NCI-H187 treated with DMSO at 0.1 percent for 48 hours (cell line): ENCODE measurements at places on chromosomes 11 and 22.

GRCh38 chr11:116513894-116514293 is 258.9 kb downstream of the BUD13 start:
- no peak for DNase-seq

GRCh38 chr11:58573451-58574104 is 2.1 kb downstream of the LPXN start:
- DNase-seq, result no peak

DNA sequence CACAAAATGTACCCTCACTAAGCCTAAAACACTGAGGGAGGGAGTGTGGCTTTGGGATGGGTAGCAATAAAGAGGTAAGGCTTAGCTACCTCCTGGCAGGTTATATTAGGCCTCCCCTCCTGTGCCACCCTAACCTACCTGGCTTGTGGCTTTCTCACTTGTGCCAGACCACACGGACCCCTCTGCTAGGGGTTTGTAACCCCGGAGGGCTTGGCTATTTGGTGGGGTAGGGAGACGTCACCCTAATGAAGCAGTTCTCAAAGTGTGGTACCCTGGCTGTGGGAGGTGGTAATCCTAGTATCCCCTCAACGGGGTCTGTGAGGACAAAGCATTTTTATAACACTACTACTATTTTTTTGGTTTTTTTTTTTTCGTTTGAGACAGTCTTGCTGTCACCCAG is 9.0 kb upstream of the MCM5 start:
- DNase-seq, result no peak

DNA sequence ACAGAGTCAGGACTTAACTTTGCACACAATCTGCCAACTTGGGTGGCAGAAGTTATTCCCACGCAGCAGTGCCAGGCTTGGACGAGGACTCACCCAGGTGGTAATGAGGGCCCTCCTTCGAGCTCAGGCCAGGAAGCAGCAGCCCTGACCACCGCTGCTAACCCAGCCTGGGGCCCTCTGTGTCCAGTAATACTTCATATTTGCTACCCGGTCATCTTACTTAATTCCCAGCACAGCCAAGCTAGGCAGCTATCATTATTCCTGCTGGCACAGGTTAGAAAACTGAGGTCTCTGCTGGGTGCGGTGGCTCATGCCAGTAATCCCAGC is 15.4 kb upstream of the LRP5 start:
- no peak for DNase-seq

- DNase-seq, result no peak
Observed at GRCh38 chr22:48889209-48889830, 938.4 kb downstream of the BRD1 start.

DNA sequence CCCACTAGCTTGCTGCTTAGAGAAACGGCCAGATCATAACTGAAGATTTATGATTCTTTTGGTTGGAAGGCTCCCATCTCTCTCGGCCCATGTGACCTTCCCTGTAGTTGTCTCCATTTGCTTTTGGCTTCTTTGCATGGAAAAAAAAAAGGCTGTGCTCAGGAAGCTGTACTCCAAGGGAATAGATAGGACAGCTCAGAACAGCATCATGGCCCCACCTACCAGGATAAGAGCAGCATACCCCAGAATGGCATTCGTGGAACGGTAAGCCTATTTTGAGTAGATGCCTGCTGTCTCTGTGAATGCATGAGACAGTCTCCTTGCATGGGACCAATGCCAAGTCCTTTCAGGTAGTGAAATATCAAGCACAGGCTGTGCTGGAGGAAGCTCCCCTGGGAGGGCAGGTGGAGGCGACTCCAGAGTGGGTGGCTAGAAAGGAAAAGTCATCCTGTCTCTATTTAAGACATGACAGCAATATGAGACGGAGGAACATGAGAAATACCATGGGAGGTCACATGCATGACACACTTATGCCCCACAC is 94.1 kb upstream of the AMOTL1 start:
- DNase-seq, result peak; percentile 70
